Adrenal gland (tissue), 19 donors: ENCODE measurements at places on chromosomes 2 and 18. TPM values are rescaled to one million over a fixed set of nuclear protein-coding genes. Genes with fewer than 3 reads are reported as not detected.

DNA sequence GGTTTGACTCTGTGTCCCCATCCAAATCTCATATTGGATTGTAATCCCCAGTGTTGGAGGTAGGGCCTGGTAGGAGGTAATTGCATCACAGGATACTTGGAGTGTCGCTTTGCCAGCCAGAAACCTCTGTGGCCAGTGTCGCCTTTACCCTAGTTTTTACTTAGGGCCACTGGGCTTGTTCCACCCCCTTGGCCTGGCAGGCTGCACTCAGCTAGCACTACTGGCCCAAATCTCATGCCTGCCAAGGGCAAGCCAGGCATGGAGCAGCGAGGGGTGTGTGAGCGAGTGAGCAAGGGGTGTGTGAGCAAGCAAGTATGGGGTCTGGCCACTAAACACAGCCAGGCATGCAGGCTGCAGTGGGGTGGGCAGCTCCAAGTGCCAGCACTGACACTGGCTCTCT is 178.7 kb upstream of the MGAT5 start:
- H3K4me3 ChIP-seq: no peak overlapping the region
- DNase-seq: no peak
- H3K27me3 ChIP-seq: no peaks in the 10 kb centered on the region
- H3K36me3 ChIP-seq: no peaks in the 10 kb centered on the region
- peaks cover 14% of the 10 kb centered on the region for H3K4me1 ChIP-seq

DNA sequence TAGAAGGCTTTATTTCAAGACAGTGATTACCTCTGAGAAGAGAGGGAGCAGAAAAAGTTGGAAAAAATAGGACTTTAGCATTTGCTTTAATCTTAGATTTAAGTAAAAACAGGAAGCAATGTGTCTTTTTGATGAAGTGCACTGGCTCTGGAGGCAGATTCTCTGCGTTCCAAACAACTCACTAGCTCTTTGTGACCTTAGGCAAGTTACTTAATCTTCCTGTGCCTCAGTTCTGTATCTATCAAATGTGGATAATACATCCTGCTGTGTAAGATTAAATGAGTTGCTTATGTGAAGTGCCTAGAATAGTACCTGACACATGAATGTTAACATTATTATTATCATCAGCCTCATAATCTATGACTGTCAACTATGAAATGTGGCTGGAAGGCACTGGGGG is 42.3 kb downstream of the RPRD1A start:
- no peak overlapping the region for H3K4me3 ChIP-seq
- peak; percentile 42 for DNase-seq
- H3K4me1 ChIP-seq: no peaks in the 10 kb centered on the region
- H3K27me3 ChIP-seq: no peaks in the 10 kb centered on the region
- H3K36me3 ChIP-seq: peaks cover 5% of the 10 kb centered on the region
- peak overlapping the region; percentile 0 for H3K27ac ChIP-seq

DNA sequence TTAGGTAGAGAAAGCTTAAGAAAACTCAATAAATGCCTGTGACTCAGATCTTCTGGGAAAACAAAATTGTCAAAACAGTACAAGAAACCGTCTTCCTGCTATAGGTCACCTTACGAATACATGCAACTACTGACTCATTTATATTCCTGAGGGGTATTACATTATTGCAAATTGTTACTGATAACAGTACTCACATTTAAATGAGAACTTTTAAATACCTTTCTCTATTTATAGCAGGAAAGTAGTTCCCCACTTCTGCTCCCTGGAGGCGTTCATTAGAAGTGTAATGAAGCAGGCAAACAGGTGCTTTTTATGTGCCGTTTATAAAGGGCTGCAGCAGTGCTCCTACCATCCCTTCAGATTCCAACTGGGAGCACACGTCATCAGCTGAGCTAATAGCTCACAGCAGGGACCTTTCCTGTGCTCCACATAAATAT is 65.1 kb upstream of the RPRM start:
- no peaks in the 10 kb centered on the region for H3K27me3 ChIP-seq
- H3K4me3 ChIP-seq: no peak overlapping the region
- no peak overlapping the region for H3K27ac ChIP-seq
- DNase-seq: no peak

DNA sequence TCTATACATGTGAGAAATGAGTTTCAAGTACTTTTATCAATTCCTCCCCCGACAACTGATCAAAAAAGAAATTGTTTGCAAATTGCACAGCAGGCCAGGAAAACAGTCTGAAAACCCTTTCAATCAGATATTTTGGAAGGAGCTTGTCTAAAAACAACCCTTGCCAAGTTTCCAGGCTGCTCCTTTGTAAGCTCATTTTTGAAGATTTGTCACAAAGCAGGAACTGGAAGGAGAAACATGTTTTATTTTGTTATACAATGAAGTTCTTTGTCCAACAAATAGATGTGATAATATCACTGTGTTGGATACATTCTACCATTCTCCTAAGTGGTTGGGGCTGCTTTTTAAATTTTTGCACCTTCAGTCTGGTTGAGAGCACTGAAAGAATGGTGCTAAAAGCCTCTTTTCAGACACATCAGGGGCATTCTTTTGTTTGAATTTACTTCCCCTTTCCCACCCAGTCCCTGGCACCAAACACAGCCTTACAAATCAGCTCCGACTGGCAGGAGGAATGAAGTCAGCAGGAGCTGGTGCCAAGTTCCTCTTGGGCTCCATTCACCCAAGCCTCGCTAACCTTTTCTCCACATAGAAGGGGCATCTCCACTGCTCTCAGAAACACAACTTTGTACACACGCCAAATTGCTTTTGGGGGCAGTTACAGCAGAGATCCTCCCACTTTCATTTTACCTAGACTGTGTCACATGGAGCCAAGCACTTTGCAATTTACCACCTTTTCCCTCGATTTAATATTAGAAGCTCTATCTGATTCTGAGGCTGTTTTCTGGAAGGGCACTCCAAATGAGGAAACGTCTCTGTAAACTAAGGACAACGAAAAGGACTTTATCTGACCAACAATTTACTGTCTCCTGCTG is 88.0 kb downstream of the C1D start:
- peak; percentile 54 for DNase-seq
- no peaks in the 10 kb centered on the region for H3K27me3 ChIP-seq
- H3K4me1 ChIP-seq: no peaks in the 10 kb centered on the region
- no peaks in the 10 kb centered on the region for H3K36me3 ChIP-seq
- peak overlapping the region; percentile 65 for H3K27ac ChIP-seq

- no peak overlapping the region for H3K4me3 ChIP-seq
- DNase-seq: no peak
- no peaks in the 10 kb centered on the region for H3K36me3 ChIP-seq
Measured at GRCh38 chr18:79197531-79197930, 128.3 kb downstream of the ATP9B start.

DNA sequence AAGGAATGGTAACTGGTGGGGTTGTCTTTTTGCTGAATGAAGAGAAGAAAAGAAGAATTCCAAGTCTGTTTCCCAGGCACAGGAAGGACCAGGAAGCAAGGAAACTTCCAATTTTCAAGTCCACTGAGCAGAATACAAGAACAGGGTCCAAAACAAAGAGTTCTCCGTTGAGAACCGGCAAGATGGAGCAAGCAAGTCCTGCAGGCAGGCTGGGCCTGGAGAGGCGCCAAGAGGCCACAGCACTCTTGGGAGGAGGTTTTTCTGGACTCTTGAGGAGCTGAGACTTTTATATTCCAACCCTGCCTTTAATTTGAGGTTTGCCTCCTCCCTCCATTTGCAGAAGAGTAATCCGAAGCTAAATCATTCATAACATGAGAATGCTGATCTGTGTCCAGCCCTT is 224.5 kb downstream of the IKZF2 start:
- no peaks in the 10 kb centered on the region for H3K4me1 ChIP-seq
- no peak overlapping the region for H3K4me3 ChIP-seq
- no peaks in the 10 kb centered on the region for H3K27me3 ChIP-seq
- DNase-seq: no peak
- no peaks in the 10 kb centered on the region for H3K36me3 ChIP-seq
- H3K27ac ChIP-seq: no peak overlapping the region

GRCh38 chr2:143468341-143468888 is 339.2 kb downstream of the ARHGAP15 start:
- H3K27me3 ChIP-seq: no peaks in the 10 kb centered on the region
- H3K4me3 ChIP-seq: no peak overlapping the region
- no peaks in the 10 kb centered on the region for H3K4me1 ChIP-seq
- H3K27ac ChIP-seq: no peak overlapping the region
- H3K36me3 ChIP-seq: no peaks in the 10 kb centered on the region

- peaks cover 35% of the 10 kb centered on the region for H3K4me1 ChIP-seq
- H3K4me3 ChIP-seq: no peak overlapping the region
- peak overlapping the region; percentile 95 for H3K27ac ChIP-seq
- H3K27me3 ChIP-seq: no peaks in the 10 kb centered on the region
Measured at GRCh38 chr2:175880-176820, 87.7 kb downstream of the SH3YL1 start.

GRCh38 chr18:58351776-58352175 is 277.1 kb downstream of the ALPK2 start:
- no peak for DNase-seq
- H3K4me3 ChIP-seq: no peak overlapping the region
- H3K27ac ChIP-seq: no peak overlapping the region
- H3K27me3 ChIP-seq: no peaks in the 10 kb centered on the region
- no peaks in the 10 kb centered on the region for H3K36me3 ChIP-seq

GRCh38 chr2:235857598-235857997 is 310.6 kb downstream of the GBX2 start:
- no peaks in the 10 kb centered on the region for H3K36me3 ChIP-seq
- H3K27ac ChIP-seq: no peak overlapping the region
- no peaks in the 10 kb centered on the region for H3K4me1 ChIP-seq
- no peak for DNase-seq
- H3K27me3 ChIP-seq: no peaks in the 10 kb centered on the region

Gene SIGLEC15
- 0.17 TPM for polyA plus RNA-seq

Gene NCKAP1
- polyA plus RNA-seq: 113 TPM

Gene MRPS9
- 59.1 TPM for polyA plus RNA-seq

Gene TUBA3E
- not detected for polyA plus RNA-seq

Gene SLC23A3
- 4.3 TPM for polyA plus RNA-seq
